ENCODE measurements at places on chromosomes 12 and 14. TPM values are rescaled to one million over a fixed set of nuclear protein-coding genes. Genes with fewer than 3 reads are reported as not detected.

The LBHD2 gene
- not detected for total RNA-seq

The SYT1 gene
- 7.0 TPM for total RNA-seq

The MYH6 gene
- not detected for total RNA-seq

The RPS6KL1 gene
- total RNA-seq = 0.46 TPM

The WSB2 gene
- total RNA-seq = 71.8 TPM

The ZCCHC8 gene
- total RNA-seq = 23.1 TPM

The SCNN1A gene
- 6.5 TPM for total RNA-seq

The RGS6 gene
- total RNA-seq = not detected

The ASIC1 gene
- 6.4 TPM for total RNA-seq

The TOMM20L gene
- total RNA-seq = not detected

The TMEM229B gene
- total RNA-seq = 0.22 TPM

The LHX5 gene
- total RNA-seq = not detected

The LRRC43 gene
- total RNA-seq = 0.27 TPM

The PKP2 gene
- total RNA-seq = 2.5 TPM

The LRRIQ1 gene
- total RNA-seq = 0.41 TPM

The TGM1 gene
- 1.0 TPM for total RNA-seq

The PFDN5 gene
- 587 TPM for total RNA-seq

The CEP83 gene
- 9.4 TPM for total RNA-seq

The SLC38A4 gene
- not detected for total RNA-seq

The SERPINA9 gene
- not detected for total RNA-seq

The SRRM4 gene
- not detected for total RNA-seq

The CCNK gene
- total RNA-seq = 44.8 TPM

The ESR2 gene
- total RNA-seq = 0.03 TPM

The CAPZA3 gene
- not detected for total RNA-seq

The ZBTB25 gene
- 3.4 TPM for total RNA-seq

The SLC16A7 gene
- 0.21 TPM for total RNA-seq

The FOXG1 gene
- total RNA-seq = 0.17 TPM

The ADGRD1 gene
- total RNA-seq = 0.62 TPM

The SSPN gene
- 0.54 TPM for total RNA-seq

The CARMIL3 gene
- 0.64 TPM for total RNA-seq

The DPF3 gene
- total RNA-seq = 0.23 TPM

The ZBTB39 gene
- total RNA-seq = 5.9 TPM

The GPR135 gene
- total RNA-seq = 0.96 TPM

The MYH7 gene
- total RNA-seq = not detected

The CPNE6 gene
- not detected for total RNA-seq

The PIWIL1 gene
- total RNA-seq = not detected
